ENCODE measurements at places on chromosomes 7 and 10. TPM values are rescaled to one million over a fixed set of nuclear protein-coding genes. Genes with fewer than 3 reads are reported as not detected.

CLDN12 gene
- total RNA-seq, result 62.1 TPM

CCL26 gene
- total RNA-seq, result not detected

SPDYE2 gene
- not detected for total RNA-seq

ERVW-1 gene
- not detected for total RNA-seq

PAPOLB gene
- total RNA-seq, result not detected

CALHM1 gene
- total RNA-seq, result not detected

RBM20 gene
- total RNA-seq, result not detected

CYP26A1 gene
- total RNA-seq, result 0.15 TPM

ASB15 gene
- not detected for total RNA-seq

ZPBP gene
- not detected for total RNA-seq

ARID5B gene
- total RNA-seq, result 12.2 TPM

NUPR2 gene
- total RNA-seq, result 0.20 TPM

BMPER gene
- 0.35 TPM for total RNA-seq

MMD2 gene
- not detected for total RNA-seq

DOCK4 gene
- 50.4 TPM for total RNA-seq

NEUROD6 gene
- total RNA-seq, result not detected

NPFFR1 gene
- total RNA-seq, result not detected

ATG9B gene
- total RNA-seq, result not detected

NRAP gene
- total RNA-seq, result not detected

MSS51 gene
- 1.5 TPM for total RNA-seq

ANKRD22 gene
- 0.05 TPM for total RNA-seq

DNAJC12 gene
- 3.0 TPM for total RNA-seq

MAGI2 gene
- 2.9 TPM for total RNA-seq

ANXA11 gene
- total RNA-seq, result 102 TPM

VDAC2 gene
- 245 TPM for total RNA-seq

MBL2 gene
- total RNA-seq, result not detected

KCND2 gene
- 0.05 TPM for total RNA-seq

PLEKHA1 gene
- total RNA-seq, result 102 TPM

WASHC2A gene
- 28.0 TPM for total RNA-seq

MUC12 gene
- total RNA-seq, result not detected

FBXO24 gene
- not detected for total RNA-seq

ST7 gene
- 20.7 TPM for total RNA-seq

CDHR3 gene
- 2.0 TPM for total RNA-seq

VPS37D gene
- 9.2 TPM for total RNA-seq

BTRC gene
- total RNA-seq, result 19.6 TPM

VWA2 gene
- 3.5 TPM for total RNA-seq

NPY4R2 gene
- total RNA-seq, result 1.6 TPM

CLRN3 gene
- not detected for total RNA-seq
